Tongue (tissue), 3 donors: ENCODE measurements at places on chromosomes 7 and 10. TPM values are rescaled to one million over a fixed set of nuclear protein-coding genes. Genes with fewer than 3 reads are reported as not detected.

DNA sequence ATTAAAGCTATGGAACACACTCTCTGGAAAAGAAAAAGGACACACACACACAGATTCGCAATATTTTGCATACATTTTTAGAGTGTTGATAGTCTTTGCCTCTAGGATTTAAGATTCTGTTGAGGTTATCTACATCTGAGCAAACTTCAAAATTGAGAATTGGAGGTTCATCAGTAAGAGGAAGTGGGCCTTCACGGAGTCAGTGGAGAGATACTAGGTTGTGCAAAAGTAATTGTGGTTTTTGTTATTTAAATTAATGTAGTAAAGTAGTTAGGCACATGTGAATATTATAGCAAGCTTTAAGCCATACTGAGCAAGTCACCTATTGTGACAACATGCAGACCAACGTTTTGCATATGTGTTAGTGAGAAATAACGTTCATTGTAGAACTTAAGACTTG is 19.8 kb upstream of the NXPH1 start:
- DNase-seq: no peak

DNA sequence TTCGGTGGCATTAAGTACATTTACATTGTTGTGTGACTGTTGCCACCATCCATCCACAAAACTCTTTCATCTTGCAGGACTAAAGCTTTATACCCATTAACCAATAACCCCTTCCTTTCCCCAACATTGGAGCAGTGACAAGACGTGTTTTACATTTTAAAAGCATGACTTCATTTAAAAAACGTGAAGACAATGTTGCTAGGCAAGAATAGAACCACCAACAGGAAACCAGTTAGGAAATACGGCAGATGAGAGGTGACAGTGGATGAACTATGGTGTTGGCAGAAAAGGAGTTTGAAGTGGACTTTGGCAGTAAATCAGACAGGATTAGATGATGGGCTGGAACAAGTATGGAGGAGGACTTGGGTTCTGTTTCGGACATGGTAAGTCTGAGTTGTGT is 17.0 kb downstream of the TMEM236 start:
- no peak for DNase-seq

DNA sequence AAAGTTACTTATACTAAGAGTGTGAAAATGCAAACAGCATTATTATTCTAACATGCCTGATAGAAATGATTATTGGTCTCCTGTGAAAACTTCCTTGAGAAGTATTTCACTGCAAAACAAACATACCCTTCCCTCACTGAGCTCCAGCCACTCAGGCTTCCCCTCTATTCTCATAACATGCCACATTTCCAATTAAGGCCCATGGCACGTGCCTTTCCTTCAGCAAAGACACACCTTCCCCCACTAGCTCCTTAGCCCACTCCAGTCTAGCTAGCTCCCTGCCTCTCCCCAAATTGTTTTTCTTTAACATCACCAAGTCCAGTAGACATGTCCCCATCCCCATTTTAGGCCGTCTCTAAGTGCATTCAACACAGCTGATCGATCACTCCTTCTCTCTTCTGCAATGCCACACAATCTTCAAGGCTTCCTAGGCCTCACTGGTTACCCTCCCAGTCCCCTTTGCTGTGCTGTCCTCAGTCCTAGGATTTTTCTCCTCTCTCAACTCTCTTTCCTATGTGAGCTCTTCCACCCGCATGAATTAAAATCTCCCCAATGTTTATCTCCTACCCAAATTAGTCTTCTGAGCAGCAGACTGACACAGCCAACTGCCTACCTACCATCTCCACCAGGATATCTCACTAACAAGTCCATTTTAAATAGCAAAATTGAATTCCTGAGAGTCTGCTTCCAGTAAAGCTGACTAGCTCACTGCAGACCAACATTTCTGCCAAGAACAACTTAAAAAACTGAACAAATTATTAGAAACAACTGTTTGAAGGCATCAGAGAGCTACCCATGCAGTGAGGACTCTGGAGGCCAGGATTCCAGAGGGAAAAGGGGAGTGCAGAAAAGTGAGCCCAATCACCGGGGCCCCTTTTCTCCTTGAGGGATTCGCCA is 11.9 kb downstream of the CYTH3 start:
- no peak for DNase-seq

DNA sequence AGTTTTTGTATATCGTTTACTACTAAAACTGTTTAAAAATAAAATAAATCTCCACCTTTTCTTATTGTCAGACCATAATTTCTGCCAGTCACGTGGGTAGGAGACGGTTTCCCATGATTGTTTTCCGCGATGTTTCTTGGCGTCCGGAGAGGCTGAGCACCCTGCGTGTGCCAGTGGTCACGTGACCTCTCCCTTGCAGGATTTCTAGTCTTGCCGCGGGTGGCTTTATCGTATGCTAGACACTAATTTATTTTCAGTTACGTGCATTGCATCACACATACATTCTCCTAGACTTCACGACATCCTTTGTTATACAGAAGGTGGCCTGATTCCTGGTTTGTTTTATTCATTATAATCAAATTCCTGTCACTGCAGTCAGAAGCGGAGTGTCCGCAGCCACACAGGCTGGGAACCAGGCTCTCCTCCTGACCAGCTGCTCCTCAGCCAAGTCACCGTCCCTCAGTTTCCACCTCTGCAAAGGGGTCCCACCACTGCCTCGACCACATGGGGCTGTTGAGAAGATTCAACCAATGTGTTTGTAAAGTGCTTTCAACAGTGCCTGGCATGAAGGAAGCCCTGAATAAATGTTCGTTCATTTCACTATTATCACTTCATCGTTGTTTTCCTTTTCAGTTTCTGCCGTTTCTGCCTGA is 203.2 kb upstream of the PPP2R2D start:
- DNase-seq: no peak

DNA sequence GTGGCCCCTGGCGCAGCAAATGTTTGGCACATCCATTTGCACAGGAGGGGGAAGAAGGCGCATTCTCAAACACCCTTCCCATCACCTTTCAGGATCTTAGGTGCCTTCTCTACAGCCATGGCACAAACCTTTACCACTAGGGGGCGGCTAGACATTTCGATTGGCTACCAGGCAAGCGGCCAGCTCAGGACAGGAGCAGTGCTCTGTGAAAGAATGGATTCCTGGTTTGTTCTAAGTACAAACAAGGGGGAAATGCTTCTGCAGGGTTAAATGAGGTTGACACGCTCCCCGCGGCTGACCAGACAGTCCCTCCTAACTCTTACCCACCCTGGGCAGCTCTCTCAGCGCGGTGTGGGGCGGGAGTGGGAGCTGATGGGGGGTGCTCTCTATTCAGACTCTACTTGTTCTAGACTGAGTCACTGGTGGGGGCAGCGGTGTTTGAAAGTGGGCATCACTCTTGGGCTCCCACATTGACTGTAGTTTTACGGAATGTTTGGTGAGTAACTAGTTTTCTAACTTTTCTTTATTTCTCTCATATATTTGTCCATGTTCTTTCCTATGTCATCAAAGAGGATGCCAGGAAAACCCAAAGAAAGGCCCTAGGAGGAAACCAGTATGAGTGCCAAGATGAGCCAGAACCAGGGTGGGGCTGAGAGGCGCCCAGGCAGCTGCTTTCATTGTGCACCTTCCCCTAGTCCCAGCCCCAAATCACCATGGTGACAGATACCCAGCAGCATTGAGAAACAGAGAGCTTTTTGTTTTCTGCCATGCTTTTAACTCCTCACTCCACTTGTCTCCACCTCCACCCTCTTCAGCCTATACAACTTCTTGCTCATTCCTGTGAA is 61.4 kb upstream of the GPR158 start:
- DNase-seq: peak; percentile 85

GRCh38 chr10:99983280-99983988 is 26.3 kb downstream of the DNMBP start:
- peak; percentile 65 for DNase-seq

DNA sequence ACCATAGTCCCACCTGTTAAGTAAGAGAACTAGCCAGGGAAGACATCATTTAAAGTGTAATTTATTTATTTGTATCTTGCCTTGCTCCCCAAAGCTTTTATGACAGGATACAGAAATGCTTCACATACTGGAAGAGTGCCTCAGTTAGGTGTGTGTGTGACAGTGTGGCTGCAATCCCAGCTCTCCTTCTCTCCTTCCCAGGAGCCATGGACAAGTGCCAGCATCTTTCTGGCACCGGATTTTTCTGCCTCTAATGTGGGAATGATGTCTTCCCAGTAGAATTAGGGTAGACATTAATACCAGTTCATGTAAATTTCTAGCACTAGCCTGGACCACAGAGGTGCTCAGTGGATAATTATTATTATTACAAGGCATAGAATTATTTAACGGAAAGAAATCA is 30.3 kb upstream of the ATXN7L1 start:
- peak; percentile 47 for DNase-seq

DNA sequence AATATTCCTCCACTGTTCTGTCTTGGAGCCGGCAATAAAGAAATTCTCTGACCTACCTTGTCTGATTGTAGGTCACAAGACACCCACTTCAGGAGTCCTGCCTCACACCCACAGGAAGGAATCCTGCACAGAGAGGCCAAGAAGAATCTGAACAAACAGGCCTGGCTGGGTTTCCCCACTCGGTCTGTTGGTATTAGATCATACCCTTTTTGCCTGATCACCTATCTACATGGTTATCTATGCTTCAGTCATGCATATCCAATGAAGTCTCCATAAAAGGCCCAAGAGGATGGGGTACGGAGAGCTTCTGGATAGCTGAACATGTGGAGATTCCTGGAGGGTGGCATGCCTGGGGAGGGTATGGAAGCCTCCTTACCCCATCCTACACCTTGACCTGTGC is 12.3 kb downstream of the OGDH start:
- DNase-seq: no peak

- no peak for DNase-seq
Observed at GRCh38 chr7:27254625-27255024, 12.0 kb downstream of the EVX1 start.

- no peak for DNase-seq
Observed at GRCh38 chr10:58473976-58474375, 38.7 kb upstream of the BICC1 start.

DNA sequence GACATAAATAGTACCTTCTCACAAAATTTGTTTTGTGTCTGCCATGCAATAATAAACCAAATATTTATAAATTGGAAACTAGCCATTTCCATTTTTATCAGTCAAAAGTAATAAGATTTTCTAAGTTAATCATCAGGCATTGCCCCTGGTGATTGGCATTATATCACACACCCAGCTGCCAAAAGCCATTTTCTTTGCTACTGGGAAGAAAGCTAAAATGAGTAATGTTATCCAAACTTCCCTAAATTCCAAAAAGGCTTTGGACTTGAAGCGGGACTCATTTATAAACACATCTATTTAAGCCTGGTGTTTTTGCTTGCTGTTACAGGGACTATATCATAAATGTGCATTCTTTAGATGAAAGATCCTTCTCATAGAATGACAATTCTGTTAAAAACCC is 86.0 kb downstream of the AKR1D1 start:
- peak; percentile 23 for DNase-seq

DNA sequence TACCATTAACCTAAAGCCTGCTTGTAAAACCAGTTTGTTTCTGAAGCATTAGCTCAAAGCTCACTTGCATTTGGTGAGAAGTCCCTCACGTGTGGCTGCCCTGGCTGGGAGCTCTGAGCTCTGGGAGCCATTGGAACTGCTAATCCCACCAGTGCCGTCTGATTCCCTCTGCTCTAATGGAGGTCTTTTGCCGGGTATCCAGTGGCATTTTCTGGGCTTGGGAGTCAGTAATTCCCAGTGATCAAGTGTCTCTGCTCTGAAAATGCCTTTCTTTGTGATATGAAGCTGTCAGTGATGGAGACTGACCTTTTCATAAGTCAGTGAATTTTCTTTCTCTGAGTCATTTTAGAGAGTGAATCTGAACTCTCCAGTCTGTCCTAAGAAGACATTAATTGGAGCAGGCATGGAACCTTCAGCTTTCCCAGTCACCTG is 36.9 kb upstream of the FAM20C start:
- peak; percentile 55 for DNase-seq

DNA sequence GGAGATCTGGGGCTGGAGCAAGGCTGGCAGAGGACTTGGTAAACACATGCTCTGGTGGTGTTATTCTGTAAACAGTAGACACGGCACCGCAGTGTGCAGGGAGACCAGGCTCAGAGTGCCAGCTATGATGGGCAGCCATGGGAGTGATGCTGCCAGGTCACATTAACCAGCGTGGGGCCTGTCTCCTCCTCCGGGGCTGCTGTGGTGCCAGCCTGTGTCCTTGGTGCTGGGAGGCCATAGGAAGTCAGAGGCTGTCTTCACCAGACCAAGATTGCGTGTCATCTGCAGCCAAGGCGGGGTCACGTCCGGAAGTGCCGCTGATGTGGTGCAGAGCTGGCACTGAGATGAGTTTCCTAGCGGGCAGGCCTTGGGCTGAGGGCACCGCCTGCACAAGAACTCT is 236.0 kb downstream of the GLRX3 start:
- no peak for DNase-seq

DNA sequence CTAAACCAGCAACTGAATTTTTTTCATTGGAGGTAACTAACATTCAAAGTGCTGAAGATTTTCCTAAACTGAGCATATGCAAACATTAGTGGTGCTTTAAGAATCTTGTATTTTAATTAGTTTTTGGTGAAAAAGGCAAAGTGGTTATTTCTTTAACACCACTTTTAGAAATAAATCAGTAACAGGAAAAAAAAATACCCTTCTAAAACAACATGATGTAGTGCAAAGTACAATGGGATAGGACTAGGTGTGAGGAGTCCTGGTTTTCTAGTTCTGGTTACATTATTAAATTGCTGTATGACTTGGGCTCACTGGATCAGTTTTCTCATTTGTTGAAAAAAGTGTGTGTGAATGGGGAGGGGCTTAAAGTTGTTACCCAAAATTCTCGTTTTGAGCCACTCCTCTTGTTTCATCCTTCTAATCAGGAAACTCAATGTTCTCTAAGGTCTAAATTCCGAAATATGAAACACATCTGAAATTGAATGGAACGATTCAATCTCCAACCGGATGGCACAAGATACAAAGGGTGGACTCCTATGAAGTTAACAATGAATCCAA is 1.8 kb downstream of the WASL start:
- DNase-seq: peak; percentile 14

DNA sequence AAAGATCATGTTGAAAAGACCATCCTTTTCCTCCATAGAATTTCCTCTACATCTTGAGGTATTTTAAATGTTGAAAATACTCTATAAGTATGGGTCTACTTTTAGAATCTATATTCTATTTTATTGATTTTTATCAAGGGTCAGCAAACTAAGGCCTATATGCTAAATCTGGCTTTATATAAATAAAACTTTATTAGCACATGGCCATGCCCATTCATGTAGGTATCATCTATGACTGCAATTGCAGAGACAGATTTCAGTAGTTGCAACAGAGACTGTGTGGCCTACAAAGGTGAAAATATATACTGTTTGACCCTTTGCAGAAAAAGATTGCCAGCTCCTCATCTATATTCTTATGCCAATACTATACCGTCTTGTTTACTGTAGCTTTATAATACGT is 72.7 kb downstream of the TAX1BP1 start:
- no peak for DNase-seq

GRCh38 chr7:88280801-88281200 is 25.9 kb downstream of the STEAP4 start:
- DNase-seq: no peak

- DNase-seq: no peak
Observed at GRCh38 chr7:91443862-91444261, 179.6 kb downstream of the FZD1 start.

The CNNM1 gene
- total RNA-seq: 0.92 TPM

The TLL2 gene
- 6.5 TPM for total RNA-seq

The SFMBT2 gene
- total RNA-seq: 6.7 TPM

The CYP2C8 gene
- 0.31 TPM for total RNA-seq

The GNGT1 gene
- total RNA-seq: not detected

The LIPF gene
- total RNA-seq: not detected

The DNAJC12 gene
- total RNA-seq: 8.2 TPM

The SAMD9L gene
- total RNA-seq: 11.8 TPM
